ENCODE measurements at places on chromosomes 12 and 14.

DNA sequence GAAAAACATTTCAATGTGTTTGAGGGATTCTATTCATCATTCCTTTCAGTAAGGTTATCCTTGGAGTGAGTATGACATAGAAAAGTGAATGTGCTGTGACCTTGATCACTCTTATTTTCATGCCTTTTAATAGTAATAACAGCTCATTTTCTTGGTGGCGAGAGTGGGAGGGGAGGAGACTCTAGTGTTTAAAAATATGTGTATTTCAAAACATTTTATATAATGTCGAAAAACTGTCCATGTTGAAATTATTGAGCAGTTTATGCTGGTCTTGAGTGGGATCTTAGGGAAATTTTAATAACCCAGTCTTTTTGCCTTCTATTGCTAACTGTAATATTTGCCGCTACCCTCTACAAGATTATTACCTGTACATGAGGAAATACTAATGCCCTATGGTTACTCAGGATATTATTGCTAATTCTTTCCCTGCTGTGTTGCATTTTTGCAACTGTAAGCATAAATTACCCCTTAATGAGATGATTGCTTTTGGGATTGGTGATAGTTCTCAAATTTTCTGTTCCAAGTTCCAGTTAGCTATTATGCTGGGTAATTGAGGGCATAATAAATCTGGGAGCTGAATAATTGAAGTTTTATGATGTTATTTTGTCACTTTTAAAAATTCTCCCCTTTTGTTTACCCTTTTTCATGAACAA lies 21.9 kb downstream of the ATF7IP start:
- no peak for DNase-seq

GRCh38 chr12:41486718-41487117 lies 298.6 kb downstream of the PDZRN4 start:
- DNase-seq, result peak; percentile 58

DNA sequence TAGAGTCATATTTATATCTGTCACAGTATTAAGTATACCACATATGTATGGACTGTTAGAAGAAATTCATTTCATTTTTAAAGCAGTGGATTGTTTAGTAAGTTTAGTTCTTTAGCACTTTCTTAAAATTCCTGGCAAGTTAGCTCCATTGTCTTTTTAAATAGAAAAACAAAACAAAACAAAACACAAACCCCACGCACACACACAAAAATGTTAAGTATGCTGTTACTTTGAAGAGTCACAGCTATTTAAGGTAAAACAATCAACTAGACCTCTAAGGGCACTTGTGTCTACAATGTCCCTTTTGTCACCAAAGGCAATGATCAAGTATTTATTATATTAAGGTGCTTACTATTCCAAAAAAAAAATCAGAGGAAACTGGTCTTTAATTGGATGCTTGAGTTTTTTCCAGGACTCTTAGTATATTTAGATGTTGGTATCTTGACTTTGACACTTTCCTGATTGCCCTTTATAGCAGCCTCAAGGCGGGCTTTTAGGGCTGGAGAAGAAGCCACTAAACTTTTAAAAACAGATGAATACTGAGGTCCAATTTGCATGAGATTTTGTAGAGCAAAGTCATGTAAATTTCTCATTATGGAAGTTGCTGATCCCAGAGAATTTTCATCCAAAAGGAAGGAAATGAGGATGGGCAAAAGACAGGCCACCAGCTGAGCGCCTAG lies 85.5 kb upstream of the HECTD1 start:
- no peak for DNase-seq

- peak; percentile 88 for DNase-seq
These were observed 8.6 kb upstream of the ASB2 start for GRCh38 chr14:93984987-93985410.

GRCh38 chr12:11147420-11147819 lies 13.0 kb upstream of the TAS2R30 start:
- DNase-seq, result no peak

DNA sequence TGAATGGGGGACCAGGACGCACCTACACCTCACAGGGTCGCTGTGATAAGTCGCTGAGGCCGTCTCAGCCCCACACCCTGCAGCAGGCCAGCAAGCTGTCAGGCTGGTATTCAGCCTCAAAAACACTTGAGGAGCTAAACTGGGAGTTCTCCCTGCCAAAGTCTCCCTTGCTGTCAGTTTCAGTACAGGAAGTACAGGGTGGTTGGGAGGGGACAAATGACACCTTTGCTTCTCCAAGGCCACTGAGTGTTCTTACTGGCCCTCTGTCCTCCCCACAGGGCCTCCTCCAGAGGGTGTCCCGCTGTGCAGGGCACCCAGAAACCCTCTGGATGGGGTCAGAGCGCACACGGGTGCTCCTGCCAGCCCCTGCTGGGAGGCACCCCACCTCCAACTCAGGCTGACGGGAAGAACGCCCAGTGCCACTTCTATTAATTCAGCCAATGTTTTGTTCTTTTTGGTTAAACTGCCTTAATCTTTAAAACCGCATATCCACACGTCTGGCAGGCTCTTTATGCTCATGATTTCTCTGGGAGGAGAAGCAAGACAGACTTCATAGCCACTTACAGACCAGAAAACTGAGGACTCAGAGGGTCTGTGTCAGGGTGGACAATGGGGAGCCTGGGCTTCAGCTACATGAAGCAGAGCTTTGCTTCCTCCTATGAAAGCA lies 75.9 kb downstream of the ITPK1 start:
- DNase-seq, result no peak

GRCh38 chr14:63180011-63180410 lies 24.2 kb upstream of the RHOJ start:
- no peak for DNase-seq

GRCh38 chr12:109743076-109743910 lies 29.7 kb downstream of the FAM222A start:
- peak; percentile 51 for DNase-seq

- DNase-seq, result no peak
These were observed 89.3 kb downstream of the BCL11B start for GRCh38 chr14:99182548-99183250.

DNA sequence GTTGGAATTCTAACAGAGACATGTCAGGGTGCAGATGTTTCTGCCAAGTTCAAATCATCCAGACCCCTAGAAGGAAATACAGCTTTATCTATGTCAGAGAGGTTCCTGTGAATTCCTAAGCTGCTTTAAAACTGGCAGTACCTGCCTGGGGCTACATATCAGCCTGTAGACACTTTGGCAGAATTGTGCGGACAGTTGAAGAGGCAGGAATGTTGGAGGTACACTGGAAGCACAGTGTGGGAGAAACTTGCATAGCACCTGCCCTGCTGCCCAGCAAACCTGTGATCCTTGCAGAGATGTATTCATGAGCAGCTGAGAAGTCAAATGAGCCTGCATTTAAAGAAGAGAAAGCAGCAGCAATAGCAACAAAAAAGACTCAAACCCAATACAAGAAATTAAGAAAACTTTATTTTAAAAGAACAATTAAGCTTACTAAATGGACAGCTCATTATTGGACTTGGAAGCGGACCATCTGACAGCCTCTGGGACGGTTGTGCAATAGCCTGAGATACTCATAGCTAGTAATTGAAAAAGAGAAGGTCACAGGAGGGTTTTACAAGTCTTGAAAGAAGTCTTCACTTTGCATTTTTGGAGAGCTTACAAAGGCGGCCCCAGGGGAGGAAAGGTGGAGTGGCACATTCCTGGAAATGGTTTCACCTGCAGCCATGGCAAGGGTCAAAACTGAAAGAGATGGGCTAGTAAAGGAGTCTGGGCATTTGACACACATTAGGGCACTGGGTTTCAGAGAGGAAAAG lies 280.9 kb upstream of the FLRT2 start:
- DNase-seq, result no peak
